GM23248 (cell line): ENCODE measurements at places on chromosomes 6 and 20. TPM values are rescaled to one million over a fixed set of nuclear protein-coding genes. Genes with fewer than 3 reads are reported as not detected.
A peak's percentile ranks its signal among the peaks of the same experiment; 100 is the strongest.

DNA sequence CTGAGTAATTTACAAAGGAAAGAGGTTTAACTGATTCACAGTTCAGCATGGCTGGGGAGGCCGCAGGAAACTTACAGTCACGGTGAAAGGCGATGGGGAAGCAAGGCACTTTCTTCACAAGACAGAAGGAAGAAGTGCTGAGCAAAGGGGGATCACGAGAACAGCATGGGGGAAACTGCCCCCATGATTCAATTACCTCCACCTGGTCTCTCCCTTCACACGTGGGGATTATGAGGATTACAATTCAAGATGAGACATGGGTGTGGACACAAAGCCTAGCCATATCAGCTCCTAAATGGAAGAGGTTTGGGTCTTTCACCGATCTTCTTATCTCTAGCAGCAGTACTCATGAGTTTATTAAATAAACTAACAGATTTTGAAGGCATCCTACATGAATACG, 152.9 kb upstream of the RUNX2 start:
- no peak for DNase-seq
- no peaks in the 10 kb centered on the region for H3K27me3 ChIP-seq
- H3K4me3 ChIP-seq, result no peak overlapping the region
- no peak overlapping the region for H3K27ac ChIP-seq

DNA sequence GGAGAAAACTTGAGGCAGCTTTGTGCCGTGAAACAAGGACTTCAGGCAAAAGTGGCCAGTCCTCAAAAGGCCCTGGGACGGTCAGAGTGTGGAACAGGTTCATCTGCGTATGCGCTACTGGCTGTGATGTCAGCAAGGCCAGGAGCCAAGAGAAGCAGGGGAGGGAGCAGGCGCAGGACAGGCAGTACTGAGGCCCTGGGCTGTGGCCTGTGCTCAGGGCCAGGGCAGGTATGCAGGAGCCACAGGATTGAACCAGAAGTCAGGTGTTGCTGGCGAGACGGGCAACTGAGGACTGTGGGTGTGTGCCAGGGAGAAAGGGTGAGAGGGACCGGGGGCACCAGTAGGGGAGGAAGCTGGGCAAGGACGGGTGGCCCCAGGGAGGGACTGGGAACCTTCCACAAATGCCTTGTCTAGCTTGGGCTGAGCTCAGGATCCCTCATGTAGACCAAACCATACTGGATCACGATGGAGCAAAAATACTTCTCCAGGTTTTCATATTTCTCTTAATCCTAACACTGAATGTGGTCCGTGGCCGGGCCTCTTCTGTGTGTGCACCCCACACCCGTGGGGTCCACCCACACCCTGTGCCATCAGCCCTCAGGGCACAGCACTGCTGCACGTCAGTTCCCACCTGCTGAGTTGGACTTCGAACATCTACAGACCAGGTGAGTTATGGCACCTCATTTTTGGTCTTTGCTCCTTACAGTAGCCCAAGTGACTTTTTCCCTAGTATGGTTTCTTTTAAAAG, 46.9 kb downstream of the GINS1 start:
- H3K4me3 ChIP-seq, result no peak overlapping the region
- no peaks in the 10 kb centered on the region for H3K36me3 ChIP-seq
- H3K27ac ChIP-seq, result no peak overlapping the region
- H3K27me3 ChIP-seq, result no peaks in the 10 kb centered on the region
- DNase-seq, result no peak

- H3K27me3 ChIP-seq, result no peaks in the 10 kb centered on the region
- no peak overlapping the region for H3K4me3 ChIP-seq
- no peak overlapping the region for H3K27ac ChIP-seq
Observed at GRCh38 chr20:36043441-36043840, 75.1 kb downstream of the CNBD2 start.

- peaks cover 7% of the 10 kb centered on the region for H3K4me1 ChIP-seq
- H3K4me3 ChIP-seq, result no peak overlapping the region
- no peak overlapping the region for H3K27ac ChIP-seq
- no peaks in the 10 kb centered on the region for H3K27me3 ChIP-seq
Observed at GRCh38 chr6:152351742-152352141, 285.4 kb downstream of the SYNE1 start.

GRCh38 chr20:37299718-37300528, 10.5 kb downstream of the MANBAL start:
- H3K27ac ChIP-seq, result peak overlapping the region; percentile 38
- peaks cover 52% of the 10 kb centered on the region for H3K4me1 ChIP-seq
- no peak overlapping the region for H3K4me3 ChIP-seq

DNA sequence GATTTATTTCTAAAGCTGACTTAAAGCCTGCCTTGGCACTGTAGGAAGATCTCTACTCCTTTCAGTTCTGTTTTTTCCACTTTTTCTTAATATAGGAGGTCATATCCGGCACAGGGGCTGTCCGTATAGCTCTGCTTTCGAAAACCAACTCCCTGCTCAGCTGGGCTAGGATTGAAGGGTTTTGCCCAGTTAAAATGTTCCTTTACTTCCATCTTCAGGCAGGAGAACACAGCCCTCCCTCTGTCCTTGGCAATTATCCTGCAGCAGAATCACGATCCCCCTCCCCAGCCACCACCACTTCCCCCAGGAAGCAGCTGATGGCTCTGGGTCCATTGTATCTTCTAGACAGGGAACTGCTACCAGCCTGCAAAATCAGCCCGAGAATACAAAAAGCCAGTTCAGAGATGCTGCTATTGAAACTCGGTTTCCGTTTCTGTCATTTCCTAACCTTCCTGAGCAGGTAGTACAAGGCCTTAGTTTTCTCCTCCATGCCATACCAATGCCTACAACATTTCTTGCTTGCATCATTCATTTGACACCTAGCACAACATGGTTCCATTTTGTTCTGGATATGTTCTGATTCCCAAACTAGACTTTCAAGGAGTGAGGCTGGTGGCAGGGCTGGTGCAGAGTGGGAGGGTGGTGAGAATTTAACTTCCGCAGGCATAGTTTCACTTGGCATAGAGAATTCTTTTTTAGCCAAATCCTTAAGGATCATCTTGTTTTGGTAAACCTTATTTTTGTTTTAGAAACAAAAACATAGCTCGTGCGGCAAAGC, 53.9 kb downstream of the FAM50B start:
- no peaks in the 10 kb centered on the region for H3K27me3 ChIP-seq
- DNase-seq, result no peak
- H3K36me3 ChIP-seq, result no peaks in the 10 kb centered on the region

- DNase-seq, result peak; percentile 30
- H3K27me3 ChIP-seq, result 0 out of 2 replicates have a peak, but pooled peaks cover 5% of the 10 kb centered on the region
- no peak overlapping the region for H3K27ac ChIP-seq
- peaks cover 11% of the 10 kb centered on the region for H3K4me1 ChIP-seq
- no peaks in the 10 kb centered on the region for H3K36me3 ChIP-seq
Observed at GRCh38 chr20:45974896-45975565, 3.0 kb upstream of the ZNF335 start.

- H3K27ac ChIP-seq, result peak overlapping the region; percentile 85
- peak overlapping the region; percentile 70 for H3K4me3 ChIP-seq
- peak; percentile 56 for DNase-seq
- H3K36me3 ChIP-seq, result no peaks in the 10 kb centered on the region
- peaks cover 10% of the 10 kb centered on the region; the same call in 1 of the 2 replicates for H3K4me1 ChIP-seq
Observed at GRCh38 chr6:26032340-26033084, 54.7 kb upstream of the HFE start.

DNA sequence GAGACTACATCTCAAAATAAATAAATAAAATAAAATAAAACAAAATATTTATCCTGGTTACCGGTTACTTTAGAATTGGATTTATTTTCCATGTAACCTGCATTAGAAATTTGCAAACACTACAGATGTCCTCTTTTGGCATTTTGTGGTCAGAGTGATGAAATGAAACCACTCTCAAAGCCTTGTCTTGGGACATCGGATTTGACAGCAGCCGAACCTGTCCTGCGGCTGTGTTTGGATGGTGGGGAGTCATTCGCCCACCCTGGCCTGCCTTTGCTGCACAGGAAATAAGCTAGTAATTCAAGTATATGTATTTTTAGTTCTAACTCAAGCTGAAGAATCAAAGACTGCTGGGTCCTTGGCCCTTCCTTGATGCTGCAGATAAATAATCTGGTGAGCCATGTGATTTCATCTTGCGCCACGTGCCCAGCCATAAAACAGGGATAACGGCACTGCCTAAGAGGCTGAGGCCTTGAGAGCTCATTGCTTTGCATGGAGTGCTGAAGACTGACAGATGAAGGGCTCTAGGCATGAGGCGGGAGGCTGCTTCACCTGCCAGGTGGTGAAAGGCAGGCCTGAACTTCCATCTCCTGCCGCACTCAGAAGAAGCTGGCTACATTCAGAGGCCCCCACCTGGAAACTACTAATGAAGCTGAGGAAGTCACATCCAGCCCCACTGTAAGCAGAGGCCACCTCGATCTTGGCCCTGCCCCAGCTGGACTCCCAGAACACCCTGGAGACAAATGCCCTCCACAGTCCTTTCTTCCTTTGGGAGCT, 76.9 kb downstream of the NOL4L start:
- no peak overlapping the region for H3K27ac ChIP-seq
- H3K4me3 ChIP-seq, result no peak overlapping the region
- DNase-seq, result no peak
- no peaks in the 10 kb centered on the region for H3K4me1 ChIP-seq
- no peaks in the 10 kb centered on the region for H3K36me3 ChIP-seq
- no peaks in the 10 kb centered on the region for H3K27me3 ChIP-seq

DNA sequence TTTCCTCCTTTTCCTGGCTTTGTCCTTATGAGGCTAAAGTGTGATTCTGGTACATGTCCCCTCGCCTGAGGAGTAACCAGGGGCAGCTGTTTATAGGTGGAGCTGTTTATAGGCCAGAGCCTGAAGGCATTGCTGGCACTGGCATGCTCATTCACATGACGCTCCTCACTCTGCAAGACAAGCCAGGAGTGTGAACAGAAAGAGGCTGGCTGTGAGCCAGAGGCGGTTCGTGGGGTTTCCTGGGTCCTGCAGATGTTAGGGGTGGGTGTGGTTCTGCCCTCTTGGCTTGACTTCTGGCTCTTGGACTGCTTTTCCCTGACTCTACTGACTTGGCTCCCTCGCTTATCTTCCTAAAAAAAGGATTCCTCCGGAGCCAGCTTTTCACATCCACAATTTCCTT, 12.8 kb upstream of the MDFI start:
- no peaks in the 10 kb centered on the region for H3K4me1 ChIP-seq
- H3K4me3 ChIP-seq, result no peak overlapping the region
- peaks cover 16% of the 10 kb centered on the region; the same call in 1 of the 2 replicates for H3K27me3 ChIP-seq
- no peaks in the 10 kb centered on the region for H3K36me3 ChIP-seq
- no peak for DNase-seq
- H3K27ac ChIP-seq, result no peak overlapping the region

GRCh38 chr6:116662202-116662601, 6.4 kb downstream of the ZUP1 start:
- H3K27ac ChIP-seq, result no peak overlapping the region
- DNase-seq, result no peak
- peaks cover 23% of the 10 kb centered on the region for H3K4me1 ChIP-seq
- no peaks in the 10 kb centered on the region; the same call in 1 of the 2 replicates for H3K36me3 ChIP-seq

DNA sequence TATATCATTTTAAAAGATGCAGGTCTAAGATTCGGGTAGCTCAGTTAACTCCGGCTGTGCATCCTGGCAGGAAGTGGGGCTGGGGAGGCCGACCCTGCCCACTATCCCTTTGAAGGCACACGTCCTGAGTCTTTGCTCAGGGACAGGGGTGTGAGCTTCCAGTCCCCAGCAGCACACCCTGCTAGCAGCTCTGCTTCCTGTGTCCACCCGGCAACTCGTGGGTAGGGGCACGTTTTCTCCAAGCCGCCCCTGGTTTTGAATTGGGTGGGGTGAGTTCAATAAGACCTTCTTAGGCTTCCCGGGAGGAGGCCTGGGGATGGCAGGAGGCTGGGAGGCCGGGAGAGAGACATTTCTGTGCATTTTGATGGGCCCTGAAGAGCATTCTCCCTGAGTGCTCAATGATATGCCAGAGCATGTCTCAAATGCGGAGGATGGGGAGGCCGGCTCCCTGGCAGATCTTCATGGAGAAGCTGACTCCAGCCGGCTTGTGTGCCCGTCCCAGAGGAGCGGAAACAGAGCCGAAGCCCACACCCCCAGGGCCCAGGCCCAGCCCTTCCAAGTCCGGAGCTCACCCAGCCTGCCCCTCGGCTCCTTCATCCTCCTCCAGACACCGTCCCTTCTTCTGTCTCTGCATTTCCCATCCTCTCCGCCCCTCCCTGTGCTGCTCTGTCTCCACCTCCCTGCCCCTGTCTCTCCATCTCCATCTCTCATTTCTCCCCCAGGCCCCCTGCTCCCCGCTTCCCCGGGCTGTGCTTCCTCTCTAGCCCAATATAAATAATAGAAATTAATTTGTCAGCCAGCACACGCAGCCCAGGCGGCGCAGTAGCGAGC, 36.3 kb upstream of the ZFAND3 start:
- peak overlapping the region; percentile 36 for H3K27ac ChIP-seq
- DNase-seq, result peak; percentile 63
- H3K4me3 ChIP-seq, result peak overlapping the region; percentile 64
- no peaks in the 10 kb centered on the region for H3K36me3 ChIP-seq

DNA sequence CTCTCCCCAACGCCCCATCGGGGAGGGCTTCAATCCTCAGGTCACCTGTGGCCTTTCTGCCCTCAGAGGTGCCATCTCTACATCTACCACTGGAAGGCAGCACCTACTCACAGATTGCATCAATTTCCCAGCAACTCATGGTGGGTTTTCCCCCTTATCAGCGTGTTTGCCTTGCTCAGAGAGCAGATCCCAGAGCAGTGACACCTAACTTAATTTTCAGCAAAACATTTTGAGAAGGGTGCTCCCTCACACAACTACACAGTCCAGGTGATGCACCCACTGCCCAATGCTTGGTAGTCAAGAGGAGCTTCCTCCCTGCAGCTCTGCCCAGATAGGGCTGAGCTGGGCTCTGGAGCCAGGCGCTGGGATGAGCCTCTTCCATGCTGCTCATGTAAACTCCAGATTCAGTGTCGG, 48.2 kb downstream of the PLG start:
- H3K4me3 ChIP-seq, result no peak overlapping the region
- peaks cover 3% of the 10 kb centered on the region for H3K27me3 ChIP-seq
- DNase-seq, result peak; percentile 43
- no peaks in the 10 kb centered on the region for H3K36me3 ChIP-seq

Gene FKBP1A
- polyA plus RNA-seq, result 844 and 887 TPM in 2 replicates

Gene CNR1
- not detected in 2 replicates for polyA plus RNA-seq

Gene COX4I2
- polyA plus RNA-seq, result not detected in 2 replicates

Gene TCF15
- polyA plus RNA-seq, result not detected in 2 replicates

Gene IRF4
- 0.23 and 0.70 TPM in 2 replicates for polyA plus RNA-seq

Gene TNFRSF6B
- polyA plus RNA-seq, result 17.4 and 17.5 TPM in 2 replicates

Gene DACT2
- polyA plus RNA-seq, result not detected in 2 replicates
